ENCODE measurements at places on chromosomes 5 and 9.
A peak's percentile ranks its signal among the peaks of the same experiment; 100 is the strongest.

- no peak for DNase-seq
These were observed 16.5 kb downstream of the ADCY2 start for GRCh38 chr5:7412409-7412808.

DNA sequence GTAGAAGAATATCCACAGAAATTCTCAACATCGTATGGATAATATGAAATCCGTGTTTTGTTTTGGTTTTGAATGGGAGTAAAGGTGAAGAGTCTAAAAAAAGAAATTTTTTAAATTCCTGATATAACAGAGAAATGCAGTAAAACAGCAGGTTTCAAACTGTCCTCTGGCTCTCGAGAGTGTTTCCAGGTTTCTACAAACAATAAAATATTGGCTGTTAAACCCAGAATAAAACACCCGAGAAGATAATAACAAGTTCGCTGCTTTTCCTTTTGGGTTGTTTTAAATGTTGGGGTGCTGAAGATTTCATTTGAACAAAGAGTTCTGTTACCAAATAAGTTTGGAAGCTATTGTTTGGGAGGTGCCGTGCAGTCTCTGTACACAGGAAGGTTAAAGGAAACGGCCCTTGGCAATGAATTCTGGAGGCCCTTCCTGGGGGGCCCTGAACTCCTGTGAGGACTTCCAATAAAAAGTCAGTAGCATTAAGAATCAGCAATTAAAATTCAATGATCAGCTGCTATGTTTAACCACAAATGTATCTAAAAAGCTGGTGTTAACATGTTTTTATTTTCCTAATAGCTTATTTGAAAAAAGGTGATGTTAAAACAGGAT lies 215.8 kb downstream of the TSSK1B start:
- DNase-seq: no peak

DNA sequence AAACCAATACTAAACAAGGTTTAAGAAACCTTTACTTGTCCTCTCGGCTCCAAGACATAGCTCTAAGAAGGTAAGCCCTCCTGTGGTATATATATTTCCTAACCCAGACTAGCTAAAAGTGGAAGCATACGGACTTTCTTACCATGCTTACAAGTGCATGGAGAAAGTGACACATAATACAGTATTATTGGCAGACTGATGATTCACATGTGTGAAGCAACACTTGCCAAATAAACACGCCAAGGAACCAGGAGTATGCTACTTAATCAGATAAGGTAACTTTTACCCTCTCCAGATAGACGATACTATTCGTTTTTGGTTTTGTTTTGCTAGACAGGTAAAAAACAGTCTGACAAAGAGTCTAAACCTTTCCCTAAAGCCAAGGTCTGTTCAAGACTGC lies 264.1 kb downstream of the MLLT3 start:
- peak; percentile 34 for DNase-seq

DNA sequence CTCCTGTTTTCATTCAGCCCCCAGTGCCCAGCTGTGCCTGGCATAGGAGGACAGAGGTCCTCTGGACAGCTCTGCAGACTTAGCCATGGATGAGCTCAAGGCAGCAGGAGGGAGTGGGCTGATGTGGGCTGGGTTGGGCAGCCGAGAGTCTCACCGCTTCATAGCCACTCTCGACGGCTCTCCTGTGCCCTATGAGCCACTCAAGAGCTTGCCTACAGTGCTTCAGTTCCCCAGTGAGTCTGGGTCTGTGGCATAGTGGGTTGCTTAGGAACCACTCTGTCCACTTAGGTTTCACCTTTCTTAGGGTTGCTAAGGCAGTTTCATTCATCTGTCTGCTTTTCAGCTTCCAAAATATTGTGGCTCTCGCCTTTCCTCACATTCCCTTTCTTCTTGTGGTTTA lies 296.8 kb downstream of the ICE1 start:
- no peak for DNase-seq

- DNase-seq: no peak
These were observed 13.6 kb downstream of the EXOC3 start for GRCh38 chr5:456351-457194.

- DNase-seq: peak; percentile 61
These were observed 17.5 kb upstream of the DHFR start for GRCh38 chr5:80672140-80672736.

DNA sequence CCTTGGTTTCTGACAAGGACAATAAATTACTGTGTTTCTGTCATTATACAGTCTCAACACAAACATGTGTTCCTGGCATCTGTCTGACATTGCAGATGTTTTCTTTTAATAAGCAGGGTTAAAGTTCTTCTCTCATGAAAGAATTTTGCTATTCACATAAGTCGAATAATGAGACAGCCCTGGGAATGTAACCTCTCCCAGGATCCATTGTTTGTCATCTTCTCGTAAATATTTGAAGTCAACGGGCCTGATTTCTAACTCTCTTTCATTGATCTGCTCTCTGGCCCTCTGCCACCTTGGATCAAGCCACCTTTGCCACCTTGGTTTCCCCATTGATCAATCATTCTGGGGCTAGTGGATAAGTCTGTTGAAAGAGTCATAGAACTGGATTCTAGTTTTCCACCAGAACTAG lies 12.9 kb upstream of the CAST start:
- DNase-seq: no peak

GRCh38 chr5:152188251-152188650 lies 216.8 kb downstream of the NMUR2 start:
- DNase-seq: no peak

DNA sequence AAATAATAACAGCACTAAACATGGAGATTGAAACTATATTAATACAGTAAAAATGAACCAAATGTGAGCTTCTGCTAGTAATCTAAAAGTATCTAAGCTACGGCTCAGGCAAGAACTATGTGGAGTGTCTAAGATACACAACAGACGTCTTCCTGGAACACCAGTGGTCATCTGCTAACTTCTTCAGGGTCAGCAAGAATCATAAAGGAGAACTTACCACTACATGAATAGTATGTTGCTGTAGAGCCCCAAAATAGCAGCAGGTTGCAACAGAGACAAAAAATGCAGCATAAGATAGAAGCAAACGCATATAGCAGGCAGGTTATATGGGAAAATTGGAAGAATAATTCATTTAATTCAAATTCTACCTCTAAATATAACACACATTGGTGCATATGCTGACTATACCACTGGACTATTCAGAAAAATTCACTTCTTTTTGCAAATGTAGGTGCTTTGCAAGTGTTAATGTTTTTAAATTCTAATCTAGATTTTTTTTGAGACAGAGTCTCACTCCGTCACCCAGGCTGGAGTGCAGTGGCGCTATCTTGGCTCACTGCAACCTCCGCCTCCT lies 27.1 kb downstream of the DCTN4 start:
- no peak for DNase-seq

Data from CD4-positive, alpha-beta T cell treated with Interleukin-4 for 4 hours (primary cell).